ENCODE measurements at places on chromosomes 11 and 22. TPM values are rescaled to one million over a fixed set of nuclear protein-coding genes. Genes with fewer than 3 reads are reported as not detected.

ROM1 gene
- 2.8 TPM for total RNA-seq

DESI1 gene
- 78.8 TPM for total RNA-seq

SLC22A8 gene
- total RNA-seq = not detected

FOLR1 gene
- not detected for total RNA-seq

Measured in activated naive CD8-positive, alpha-beta T cell treated with anti-CD3 and anti-CD28 coated beads for 36 hours (primary cell).